Stimulated activated CD8-positive, alpha-beta memory T cell treated with anti-CD3 and anti-CD28 coated beads, Interleukin-2, amount 100 ng/mL, for 48 hours (primary cell): ENCODE measurements at places on chromosomes 5 and 9.

- no peak for DNase-seq
Observed at GRCh38 chr5:135493406-135494180, 41.4 kb upstream of the TIFAB start.

GRCh38 chr5:600886-601541 is 11.1 kb upstream of the CEP72 start:
- no peak for DNase-seq

GRCh38 chr5:88679638-88680037 is 203.3 kb downstream of the MEF2C start:
- no peak for DNase-seq

DNA sequence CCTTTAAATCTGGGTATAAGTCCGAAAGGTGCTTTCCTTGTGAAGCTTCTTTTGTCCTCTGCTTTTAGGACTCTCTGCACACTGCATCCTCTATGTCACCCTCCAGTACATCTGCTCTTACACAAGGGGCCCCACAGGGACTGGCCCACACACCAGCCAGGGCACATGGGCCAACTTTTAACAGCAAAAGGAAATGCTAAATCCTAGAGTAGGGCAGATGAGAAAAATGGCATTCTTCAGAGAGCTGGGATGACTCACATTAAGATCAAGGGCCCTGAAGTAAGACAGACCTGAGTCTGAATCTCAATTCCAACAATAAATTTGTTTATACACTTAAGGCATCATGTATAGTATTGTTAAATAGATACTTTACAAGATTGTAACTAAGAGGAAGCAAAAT is 40.3 kb upstream of the CDKN2B start:
- no peak for DNase-seq

DNA sequence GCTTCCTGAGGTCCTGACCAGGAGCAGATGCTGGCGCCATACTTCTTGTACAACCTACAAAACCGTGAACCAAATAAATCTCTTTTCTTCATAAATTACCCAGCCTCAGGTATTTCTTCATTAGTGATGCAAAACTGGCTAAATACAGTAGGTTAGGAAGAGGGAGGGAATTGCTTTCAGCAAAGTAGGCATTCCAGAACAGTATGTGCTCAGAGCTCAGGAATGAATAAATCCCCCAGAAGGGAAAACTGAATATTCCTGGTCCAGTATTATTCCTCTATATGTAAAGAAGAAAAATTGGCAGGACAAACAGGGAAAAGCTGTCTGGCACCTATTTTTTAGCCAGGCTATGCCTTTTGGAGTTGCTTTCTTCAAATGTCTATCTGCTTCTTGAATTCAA is 577.1 kb downstream of the PSAT1 start:
- no peak for DNase-seq

DNA sequence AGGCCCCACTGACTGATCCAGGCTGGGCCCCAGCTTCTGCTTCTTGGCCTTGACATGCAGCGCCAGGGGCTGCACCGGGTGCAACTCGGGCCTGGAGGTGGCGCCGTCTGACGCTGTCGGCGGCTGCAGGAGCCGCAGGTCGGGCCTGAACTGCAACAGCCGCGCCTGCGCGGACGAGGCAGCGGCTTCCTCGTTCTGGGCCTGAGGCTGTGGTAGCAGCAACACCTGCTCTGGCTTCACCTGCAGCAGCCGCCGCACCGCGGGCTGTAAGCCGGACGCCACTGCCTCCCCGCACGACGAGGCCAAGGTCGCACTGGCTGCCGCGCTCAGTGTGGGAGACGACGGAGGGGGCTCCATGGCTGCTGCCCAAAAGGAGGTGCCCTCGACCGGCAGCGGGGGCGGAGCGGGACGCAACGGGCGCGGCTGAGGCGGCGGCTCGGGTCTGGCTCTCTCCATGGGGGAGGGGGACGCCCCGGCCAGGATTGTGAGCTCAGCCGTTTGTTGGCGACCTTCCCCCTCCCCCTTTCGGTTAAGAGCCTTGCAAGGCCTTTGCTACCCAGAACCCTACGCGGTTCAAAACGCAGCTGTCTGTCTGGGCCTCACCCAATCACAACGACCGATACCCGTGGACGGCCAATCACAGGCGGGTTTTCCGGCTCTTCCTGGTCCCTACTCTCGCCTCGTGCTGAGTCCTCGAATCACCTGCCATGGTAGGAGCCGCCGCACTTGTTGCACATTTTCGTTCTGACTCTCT is 438 bp downstream of the SOX30 start:
- DNase-seq, result peak; percentile 67

DNA sequence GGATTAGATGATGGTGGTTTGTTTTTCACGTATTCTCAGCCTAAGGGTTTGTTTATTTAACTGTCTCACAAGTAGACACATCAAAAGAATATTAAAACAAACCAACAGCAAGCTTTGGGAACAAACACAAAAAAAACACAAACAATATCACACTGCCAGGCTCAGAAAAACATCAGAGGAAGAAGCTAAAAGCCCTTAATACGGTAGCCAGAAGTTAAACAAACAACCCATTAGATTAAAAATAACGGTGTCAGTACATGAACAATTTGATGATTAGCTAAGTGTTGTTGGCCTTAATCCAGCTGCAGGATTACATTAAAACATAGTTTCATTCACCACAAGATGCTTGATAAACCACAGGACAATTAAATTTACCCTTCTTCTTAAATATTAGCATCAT is 15.9 kb upstream of the DMRT2 start:
- no peak for DNase-seq

DNA sequence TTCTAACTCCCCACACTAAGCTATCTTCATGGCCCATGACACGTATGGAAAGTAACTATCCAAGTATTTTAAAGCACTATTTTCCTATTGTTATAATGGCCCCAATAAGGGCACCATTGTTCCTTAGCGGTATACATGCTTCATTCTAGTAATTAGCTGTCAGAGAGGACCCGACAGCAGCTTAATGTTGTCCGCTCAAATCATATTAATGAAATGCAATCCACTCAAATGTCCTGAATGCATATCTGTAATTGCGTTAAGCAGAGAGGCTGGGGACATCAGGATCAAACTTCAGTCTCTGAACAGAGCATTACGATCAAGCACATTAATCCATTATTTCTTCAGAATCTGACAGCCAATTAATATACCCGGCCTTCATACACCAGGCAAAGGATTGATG is 139.7 kb downstream of the CRB2 start:
- DNase-seq, result no peak

GRCh38 chr9:109993250-109993978 is 213.4 kb downstream of the PALM2AKAP2 start:
- DNase-seq, result no peak
